Testis (tissue), 5 donors: ENCODE measurements at places on chromosomes 13 and 19.
A peak's percentile ranks its signal among the peaks of the same experiment; 100 is the strongest.

- DNase-seq = peak; percentile 63
Observed at GRCh38 chr19:2475018-2475701, 767 bp upstream of the GADD45B start.

DNA sequence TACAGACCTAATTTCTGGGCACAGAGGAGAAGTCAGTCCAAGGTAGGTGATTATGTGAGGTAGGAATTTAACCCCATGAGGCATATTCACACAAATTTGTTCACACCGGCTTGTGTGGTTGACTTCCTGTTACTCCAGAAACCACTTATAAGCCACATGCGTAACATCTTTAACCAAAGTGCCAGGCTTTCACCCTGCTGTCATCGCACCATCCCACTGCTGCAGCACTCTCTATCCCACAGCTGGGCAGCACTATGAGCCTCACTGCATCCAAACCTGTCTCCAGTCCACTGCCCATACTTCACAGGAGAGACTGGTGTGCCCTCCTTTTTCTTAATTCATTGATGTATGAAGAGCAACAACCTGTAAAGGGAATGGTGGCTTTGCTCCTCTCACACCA, 128.2 kb upstream of the ARGLU1 start:
- no peak for DNase-seq

- DNase-seq = no peak
Observed at GRCh38 chr13:106492588-106493475, 42.6 kb downstream of the EFNB2 start.

GRCh38 chr13:34114581-34114980, 296.6 kb downstream of the RFC3 start:
- DNase-seq = no peak

DNA sequence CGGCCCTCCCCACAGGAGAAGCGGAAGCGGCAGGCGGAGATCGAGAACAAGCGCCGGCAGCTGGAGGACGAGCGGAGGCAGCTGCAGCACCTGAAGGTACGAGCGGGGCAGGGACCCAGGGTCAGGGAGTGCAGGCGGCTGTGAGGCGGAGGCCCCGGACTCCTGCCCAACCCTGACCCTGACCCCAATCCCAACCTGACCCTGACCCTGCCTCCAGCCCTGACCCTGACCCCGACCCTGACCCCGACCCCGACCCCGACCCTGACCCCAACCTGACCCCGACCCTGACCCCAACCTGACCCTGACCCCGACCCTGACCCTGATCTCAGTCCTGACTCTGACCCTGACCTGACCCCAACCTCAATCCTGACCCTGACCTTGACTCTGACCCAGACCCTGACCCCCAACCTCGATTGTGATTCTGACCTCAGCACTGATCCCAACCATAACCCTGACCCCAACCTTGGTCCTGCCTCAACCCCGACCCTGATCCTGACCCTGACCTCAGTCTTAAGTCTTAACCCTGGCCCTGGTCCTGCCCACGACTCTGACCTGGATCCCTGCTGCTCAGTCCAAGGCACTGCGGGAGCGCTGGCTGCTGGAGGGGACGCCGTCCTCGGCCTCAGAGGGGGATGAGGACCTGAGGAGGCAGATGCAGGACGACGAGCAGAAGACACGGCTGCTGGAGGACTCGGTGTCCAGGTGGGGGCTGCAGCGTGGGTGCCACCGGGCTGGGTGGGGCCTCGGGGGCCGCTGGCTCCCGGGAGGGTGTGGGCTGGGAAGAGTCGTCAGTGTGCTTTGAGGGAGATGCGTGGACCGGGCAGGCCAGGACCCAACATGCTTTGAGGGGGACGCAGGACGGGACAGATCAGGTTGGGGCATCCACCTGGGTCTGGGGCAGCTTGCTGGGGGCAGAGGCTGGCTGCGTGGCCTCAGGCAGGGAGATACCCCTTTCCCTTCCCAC, 18.5 kb downstream of the PALM start:
- no peak for DNase-seq

DNA sequence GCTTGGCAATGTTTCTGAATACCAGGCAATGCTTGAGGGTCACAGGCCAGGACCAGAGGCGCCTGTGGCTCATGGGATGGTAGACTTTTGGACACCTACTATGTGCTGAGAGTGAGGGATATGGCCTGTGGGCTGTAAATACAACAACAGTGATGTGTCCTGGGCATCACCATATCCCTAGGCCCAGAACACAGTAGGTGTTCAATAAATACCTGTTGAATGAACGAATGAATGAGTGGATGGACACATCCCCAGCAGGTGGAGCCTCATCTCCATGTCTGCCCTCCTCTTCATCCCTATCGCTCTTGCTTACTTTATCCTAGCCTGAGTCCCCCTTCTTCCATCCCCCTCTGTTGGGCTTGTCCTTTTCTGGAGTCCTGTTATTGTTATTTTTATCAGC, 16.5 kb upstream of the NANOS2 start:
- no peak for DNase-seq
